ENCODE measurements at places on chromosomes 1 and 21.

GRCh38 chr21:20459838-20460237 is 538.4 kb upstream of the NCAM2 start:
- DNase-seq = no peak

- no peak for DNase-seq
These were observed 136.9 kb downstream of the RWDD3 start for GRCh38 chr1:95370691-95371562.

- no peak for DNase-seq
These were observed 30.7 kb downstream of the GRHL3 start for GRCh38 chr1:24349891-24350290.

- DNase-seq = no peak
These were observed 284.1 kb upstream of the BEND5 start for GRCh38 chr1:49060766-49061165.

- no peak for DNase-seq
These were observed 160.8 kb downstream of the VAV3 start for GRCh38 chr1:107804134-107804533.

DNA sequence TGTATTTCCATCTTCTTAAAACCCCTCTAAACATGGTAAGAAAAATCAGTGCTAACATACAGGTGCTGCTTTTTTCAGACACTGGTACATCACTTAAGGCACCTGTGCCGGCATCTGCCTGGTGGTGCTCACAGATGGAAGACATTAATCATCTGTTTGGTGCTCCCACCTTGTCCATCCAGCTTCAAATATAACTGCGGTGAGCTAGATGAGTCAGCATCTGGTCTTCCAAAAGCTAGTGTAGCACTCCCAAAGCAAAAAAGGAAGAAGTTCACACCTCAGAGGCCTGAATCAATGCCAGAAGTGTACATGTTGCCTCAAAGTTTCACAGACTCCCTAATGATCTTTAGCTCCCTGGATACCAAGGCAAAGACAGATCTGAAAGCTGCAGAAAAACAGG is 44.4 kb downstream of the TM2D1 start:
- no peak for DNase-seq

DNA sequence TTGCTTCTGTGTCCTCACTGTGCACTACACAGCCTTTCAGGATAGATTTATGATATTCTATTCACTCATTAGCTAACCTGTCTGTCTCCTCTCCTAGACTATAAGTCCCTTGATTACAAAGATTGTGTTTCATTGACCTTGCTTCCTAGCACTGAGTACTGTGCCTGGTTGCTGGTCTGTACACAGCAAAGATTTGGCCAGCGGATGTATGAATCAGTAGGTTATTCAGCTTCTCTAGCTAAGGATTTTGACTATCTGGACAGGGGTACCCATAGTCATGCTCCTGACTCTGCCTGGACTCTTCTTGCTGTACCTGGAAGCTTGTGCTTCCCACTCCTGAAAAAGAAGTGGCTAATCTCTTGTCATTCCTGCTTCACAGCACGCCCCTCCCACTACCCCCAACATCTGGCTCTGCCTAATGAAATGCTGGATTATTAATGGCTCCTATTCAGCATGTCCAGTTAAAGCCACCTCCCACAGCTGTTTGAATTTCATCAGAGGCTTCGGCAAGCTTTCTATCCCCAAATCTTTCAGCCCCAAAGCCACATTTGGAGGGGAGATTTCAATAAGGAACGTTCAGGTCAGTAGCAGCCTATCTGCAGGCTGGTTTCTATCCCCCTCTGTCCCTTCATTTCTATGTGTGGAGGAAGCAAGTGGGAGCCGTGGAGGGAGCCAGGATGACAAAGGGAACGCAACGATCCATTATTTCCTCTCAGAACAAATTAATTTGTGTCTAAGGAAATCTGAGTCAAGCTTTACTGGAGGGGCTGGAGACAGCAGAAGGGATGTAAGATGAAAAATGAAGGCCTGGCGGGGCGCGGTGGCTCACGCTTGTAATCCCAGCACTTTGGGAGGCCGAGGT is 64.8 kb upstream of the PPM1J start:
- no peak for DNase-seq

All from activated CD4-positive, alpha-beta T cell treated with anti-CD3 and anti-CD28 coated beads, Interleukin-2, amount 50 U/mL, for 1 hour (primary cell).